RPMI8226 (cell line): ENCODE measurements at places on chromosomes 13 and 19.

DNA sequence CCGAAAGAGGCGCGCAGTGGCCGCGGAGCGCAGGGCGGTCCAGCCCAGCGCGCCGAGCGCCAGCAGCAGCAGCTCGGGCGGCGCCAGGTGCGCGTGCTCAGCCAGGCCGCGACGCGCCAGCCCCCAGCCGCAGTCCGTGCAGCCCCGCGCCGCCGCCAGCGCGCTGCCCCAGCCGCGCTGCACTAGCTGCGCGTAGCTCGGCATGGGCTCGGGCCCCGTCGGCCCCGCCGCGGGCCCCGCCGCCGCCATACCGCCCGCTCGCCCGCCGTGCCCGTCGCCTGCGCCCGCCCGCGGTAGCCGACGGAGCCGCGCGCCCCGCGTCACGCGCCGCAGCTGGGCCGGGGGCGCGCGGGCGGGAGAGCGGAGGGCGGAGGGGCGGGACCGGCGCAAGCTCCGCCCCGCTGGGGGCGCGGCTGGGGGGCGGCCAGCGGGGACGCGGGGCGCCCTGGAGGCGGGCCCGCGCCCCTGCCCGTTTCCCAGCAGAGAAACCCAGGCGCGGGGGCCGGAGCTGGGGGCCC, at the start of gene CERS1:
Gene CERS1, minus strand, starts transcription at position 335 of the 518 bp plus-strand sequence. Its CDS starts 86 bp downstream, at position 249.
- peak; percentile 37 for DNase-seq

DNA sequence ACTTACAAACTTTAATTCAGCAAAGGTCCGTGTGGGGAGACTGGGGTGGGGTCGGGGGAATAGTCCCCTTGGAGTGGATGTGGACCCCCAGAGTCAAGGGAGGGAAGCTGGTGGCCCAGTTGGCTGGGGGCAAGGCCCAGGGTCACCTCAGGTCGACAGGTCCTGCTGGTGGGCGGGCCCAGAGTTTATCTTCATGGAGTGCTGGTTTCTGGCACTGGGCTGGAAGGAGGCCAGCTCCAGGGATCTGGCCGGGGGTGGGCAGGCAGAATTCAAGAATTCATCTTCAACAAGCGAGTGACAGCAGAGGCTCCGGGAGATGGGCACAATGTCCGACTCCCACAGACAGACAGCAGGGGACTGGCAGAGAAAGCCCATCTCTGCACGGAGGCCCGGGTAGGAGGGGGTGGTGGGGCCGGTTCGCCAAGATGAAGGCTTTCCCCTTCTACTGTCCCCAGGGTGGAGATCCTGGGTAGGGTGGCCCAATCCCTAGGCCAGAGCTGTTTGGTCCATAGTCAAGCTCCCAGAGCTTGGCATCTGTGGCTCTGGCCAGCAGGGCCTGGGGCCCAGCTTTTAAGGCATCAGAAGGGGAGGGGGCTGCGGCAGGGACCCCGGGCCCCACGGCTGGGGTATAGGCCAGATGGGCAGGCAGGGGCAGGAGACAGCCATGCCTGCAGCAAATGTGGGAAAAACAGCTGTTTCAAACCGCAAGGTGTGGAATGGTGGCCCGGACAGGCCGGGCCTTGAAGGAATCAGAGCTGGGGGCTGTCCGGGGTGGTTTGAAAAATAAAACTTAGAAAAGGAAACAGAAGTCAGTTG, 622 bp upstream of the FDX2 start:
- no peak for DNase-seq

DNA sequence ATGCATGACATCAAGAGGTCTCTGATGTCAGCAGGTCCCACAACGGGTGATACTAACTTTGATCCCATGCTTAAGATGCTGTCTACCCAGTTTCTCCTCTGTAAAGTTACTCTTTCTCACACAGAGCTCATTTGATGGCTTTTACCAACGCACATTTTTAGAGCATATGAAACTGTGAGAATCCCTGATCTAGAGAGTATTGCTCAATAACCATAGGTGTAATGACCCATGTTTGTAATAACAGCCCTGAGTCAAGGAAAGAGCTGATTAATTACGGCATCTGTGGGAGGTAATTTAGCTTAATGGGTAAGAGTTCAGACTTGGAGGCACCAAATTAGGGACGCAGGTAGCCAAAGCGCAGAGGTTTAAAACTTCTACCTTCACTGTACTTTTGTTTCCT, 18.0 kb upstream of the IZUMO2 start:
- DNase-seq = no peak

GRCh38 chr13:113742000-113742441, 17.0 kb upstream of the TMEM255B start:
- DNase-seq = peak; percentile 92

DNA sequence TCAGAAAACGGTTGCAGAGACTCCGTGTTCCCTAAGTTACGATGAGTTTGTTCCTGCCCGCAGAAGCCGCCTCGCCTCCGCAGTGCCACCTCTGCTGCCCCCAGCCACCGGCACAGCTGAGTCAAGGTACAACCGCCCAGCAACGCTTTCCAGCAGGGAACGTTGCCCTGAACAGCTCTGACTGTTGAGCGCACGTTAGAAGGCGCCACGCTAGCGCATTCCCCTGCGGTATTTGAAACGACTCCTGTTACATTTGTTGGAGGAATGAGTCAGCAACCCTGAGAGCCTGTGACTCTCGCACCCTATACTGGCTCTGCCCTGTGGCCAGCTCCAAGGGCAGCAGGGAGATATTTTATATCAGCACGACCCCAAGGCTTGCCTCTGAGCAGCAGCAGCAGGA, 302.8 kb downstream of the TEX29 start:
- no peak for DNase-seq

- DNase-seq = no peak
Measured at GRCh38 chr13:44784708-44785080, 204.6 kb downstream of the NUFIP1 start.

DNA sequence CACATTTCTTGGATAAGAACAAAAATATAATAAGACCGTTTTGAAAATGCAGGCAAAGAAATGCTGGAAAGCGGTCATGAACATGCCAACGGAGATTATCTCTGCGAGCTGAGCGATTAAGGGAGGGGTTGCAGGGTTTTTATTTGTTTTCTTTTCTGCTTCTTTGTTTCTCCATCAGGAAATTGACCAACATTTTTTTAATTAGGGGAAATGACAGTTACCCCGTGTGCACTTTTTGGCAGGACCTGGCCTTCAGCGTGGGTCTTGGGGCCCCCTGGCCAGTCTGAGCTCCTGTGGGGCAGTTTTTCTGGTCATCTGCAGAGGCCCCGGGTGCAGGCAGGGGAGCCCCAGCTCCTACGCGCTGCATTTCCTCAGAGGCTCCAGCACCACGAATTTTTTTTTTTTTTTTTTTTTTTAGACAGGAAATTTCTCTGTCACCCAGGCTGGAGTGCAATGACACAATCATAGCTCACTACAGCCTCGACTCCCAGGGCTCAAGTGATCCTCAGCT, 31.3 kb upstream of the HOMER3 start:
- no peak for DNase-seq
